ENCODE measurements at places on chromosomes 7 and 10.

- no peak for DNase-seq
Measured at GRCh38 chr10:43707770-43708169, 59.1 kb upstream of the ZNF32 start.

- DNase-seq, result no peak
Measured at GRCh38 chr10:69498711-69499471, 47.6 kb downstream of the TSPAN15 start.

- DNase-seq, result no peak
Measured at GRCh38 chr7:158561659-158562058, 26.0 kb downstream of the PTPRN2 start.

- DNase-seq, result no peak
Measured at GRCh38 chr7:12257582-12257981, 46.5 kb downstream of the TMEM106B start.

GRCh38 chr7:74499835-74500388 is 46.2 kb downstream of the GTF2IRD1 start:
- DNase-seq, result no peak

- peak; percentile 24 for DNase-seq
Measured at GRCh38 chr7:138755842-138756590, 41.8 kb upstream of the TMEM213 start.

- DNase-seq, result no peak
Measured at GRCh38 chr10:76202777-76203176, 771.4 kb downstream of the LRMDA start.

DNA sequence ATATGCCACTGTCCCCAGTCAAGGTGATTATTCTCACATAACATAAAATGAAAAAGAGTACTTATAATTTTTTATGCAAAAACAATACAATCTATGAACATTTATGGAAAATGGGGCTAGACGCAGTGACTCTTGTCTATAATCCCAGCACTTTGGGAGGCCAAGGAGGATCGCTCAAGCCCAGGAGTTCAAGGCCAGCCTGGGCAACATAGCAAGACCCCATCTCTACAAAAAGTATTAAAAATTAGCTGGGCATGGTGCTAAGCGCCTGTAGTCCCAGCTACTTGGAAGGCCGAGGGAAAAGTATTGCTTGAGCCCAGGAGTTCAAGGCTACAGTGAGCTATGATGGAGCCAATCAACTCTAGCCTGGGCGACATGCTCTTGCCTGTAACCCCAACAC is 14.5 kb upstream of the ANAPC16 start:
- no peak for DNase-seq

- DNase-seq, result no peak
Measured at GRCh38 chr10:121325490-121326231, 272.6 kb downstream of the FGFR2 start.

GRCh38 chr10:56258378-56258777 is 102.7 kb downstream of the ZWINT start:
- no peak for DNase-seq

DNA sequence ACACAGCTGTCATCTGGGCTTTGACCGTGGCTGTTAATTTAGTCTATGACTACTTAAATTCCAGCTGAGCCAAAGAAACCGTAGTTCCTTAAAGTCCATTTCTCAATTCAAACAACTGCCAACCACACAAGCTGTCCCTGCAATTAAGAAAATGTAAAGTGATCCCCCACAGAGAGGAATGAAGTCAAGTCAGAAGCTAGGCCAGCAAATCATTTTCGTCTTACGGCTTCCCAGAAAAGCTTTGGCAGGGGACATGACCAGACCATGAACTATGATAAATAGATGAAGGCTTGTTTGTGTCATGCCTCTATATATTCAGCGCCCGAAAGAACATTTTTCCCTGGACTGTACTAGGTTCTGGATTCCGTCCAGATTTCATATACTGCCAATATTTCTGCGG is 54.6 kb downstream of the HACD1 start:
- no peak for DNase-seq
